ENCODE measurements at places on chromosomes 11 and 22.

- peak overlapping the region; percentile 17 for H3K27ac ChIP-seq
- H3K36me3 ChIP-seq = peaks cover 11% of the 10 kb centered on the region
Measured at GRCh38 chr11:12251666-12252560, 125.5 kb upstream of the PARVA start.

DNA sequence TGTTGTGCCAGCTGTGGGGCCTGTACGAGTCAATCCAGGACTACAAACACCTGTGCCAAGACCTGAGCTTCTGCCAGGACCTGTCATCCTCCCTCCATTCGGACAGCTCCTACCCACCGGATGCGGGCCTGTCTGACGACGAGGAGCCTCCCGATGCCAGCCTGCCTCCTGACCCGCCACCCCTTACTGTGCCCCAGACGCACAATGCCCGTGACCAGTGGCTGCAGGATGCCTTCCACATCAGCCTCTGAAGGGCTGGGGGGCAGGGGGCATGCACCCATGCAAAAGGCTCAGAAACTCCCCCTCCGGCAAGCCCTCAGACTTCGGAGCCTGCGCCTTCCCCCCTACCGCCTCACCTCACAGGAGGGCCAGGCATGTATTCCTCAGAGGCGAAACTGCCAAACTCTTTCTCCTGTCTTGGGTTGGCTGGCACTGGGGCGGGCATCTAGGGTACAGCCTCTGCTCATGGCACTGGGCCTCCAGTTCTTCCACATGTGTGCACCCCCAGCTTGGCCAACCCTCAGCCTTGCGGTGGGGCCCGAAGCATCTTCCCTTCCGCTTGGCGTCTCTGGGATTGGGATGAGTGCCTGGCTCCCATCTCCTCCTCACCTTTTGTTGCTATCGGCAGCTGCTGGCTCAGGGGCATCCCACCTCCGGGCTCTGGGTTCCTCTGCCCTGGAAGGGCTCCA lies 1.2 kb downstream of the FAM89B start:
- DNase-seq = peak; percentile 60
- no peaks in the 10 kb centered on the region for H3K27me3 ChIP-seq
- peak overlapping the region; percentile 89 for H3K27ac ChIP-seq
- peak overlapping the region; percentile 65 for H3K4me3 ChIP-seq
- H3K36me3 ChIP-seq = peaks cover 26% of the 10 kb centered on the region

DNA sequence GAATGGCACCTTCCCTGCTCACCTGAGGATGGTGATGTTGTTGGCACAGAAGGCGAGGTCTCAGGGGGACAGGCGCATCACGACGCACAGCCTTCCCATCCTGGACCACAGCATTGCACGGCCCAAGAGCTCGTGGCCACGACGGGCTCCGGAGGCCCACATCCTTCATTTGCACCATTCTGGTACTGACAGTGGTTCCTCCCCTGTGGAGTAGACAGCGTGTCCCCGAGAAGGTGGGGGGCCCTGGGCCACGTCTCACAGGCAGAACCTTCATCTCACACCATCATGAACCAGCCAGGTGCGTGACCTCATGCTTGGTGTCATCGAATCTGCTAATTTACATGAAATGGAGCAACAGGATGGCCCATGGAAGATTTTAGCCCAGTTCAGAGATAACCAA lies 180.0 kb downstream of the CTTN start:
- no peaks in the 10 kb centered on the region for H3K4me1 ChIP-seq
- no peak for DNase-seq
- peaks cover 5% of the 10 kb centered on the region for H3K27me3 ChIP-seq
- no peak overlapping the region for H3K4me3 ChIP-seq
- H3K27ac ChIP-seq = no peak overlapping the region

DNA sequence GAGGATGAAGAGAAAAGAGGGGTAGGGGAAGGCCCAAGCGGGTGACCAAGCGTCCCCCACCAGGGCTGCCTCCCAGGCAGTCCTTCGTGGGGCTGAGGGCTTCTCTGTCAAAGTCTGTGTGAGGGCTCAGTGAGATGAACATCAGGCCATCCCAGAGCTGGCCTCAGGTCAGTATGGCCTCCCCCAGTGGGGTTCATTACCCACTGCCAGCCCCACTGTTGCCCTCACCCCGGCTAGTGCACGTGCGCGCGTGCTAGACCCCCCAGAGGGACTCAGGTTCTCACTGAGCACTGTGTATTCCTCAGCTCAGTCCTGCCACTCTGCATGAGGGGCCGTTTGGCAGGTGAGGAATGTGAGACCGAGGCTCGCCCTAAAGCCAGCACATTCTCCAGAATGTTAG lies 3.3 kb downstream of the KDELR3 start:
- H3K27me3 ChIP-seq = peaks cover 18% of the 10 kb centered on the region
- no peak overlapping the region for H3K27ac ChIP-seq
- H3K4me1 ChIP-seq = peaks cover 11% of the 10 kb centered on the region
- no peaks in the 10 kb centered on the region for H3K36me3 ChIP-seq
- H3K4me3 ChIP-seq = no peak overlapping the region
